ENCODE measurements at places on chromosomes 5 and 9. TPM values are rescaled to one million over a fixed set of nuclear protein-coding genes. Genes with fewer than 3 reads are reported as not detected.

The SOX30 gene
- not detected for total RNA-seq

The TAF1L gene
- not detected for total RNA-seq

The CYSRT1 gene
- 70.6 TPM for total RNA-seq

The SMU1 gene
- total RNA-seq, result 14.9 TPM

The ACSL6 gene
- not detected for total RNA-seq

Measured in lower leg skin (tissue), 4 donors.